ENCODE measurements at places on chromosomes 7 and 10.
A peak's percentile ranks its signal among the peaks of the same experiment; 100 is the strongest.

GRCh38 chr7:42460933-42461332 is 223.9 kb upstream of the GLI3 start:
- no peak for DNase-seq

GRCh38 chr7:22895140-22895827 is 72.6 kb upstream of the TOMM7 start:
- no peak for DNase-seq

DNA sequence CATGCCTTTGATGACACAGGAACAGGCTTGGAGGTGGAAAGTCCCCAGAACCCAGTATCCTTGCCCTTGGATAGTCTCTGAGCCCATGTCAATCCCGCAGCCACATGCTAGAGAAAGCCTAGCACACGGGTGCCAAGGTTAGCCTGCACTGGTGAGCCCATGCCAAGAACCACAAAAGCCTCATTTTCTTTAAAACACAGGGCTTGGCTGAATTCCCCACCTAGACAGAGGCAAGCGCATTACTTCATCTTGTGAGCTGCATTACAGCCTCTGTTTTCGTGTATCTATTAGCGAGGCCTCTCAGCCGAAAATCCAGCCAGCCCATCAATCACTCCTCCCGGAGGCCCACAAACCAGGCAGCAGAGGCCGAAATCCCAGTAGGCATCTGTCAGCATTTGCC is 314.9 kb upstream of the AUTS2 start:
- DNase-seq: no peak

GRCh38 chr7:32427769-32428291 is 62.4 kb downstream of the LSM5 start:
- DNase-seq: peak; percentile 67

DNA sequence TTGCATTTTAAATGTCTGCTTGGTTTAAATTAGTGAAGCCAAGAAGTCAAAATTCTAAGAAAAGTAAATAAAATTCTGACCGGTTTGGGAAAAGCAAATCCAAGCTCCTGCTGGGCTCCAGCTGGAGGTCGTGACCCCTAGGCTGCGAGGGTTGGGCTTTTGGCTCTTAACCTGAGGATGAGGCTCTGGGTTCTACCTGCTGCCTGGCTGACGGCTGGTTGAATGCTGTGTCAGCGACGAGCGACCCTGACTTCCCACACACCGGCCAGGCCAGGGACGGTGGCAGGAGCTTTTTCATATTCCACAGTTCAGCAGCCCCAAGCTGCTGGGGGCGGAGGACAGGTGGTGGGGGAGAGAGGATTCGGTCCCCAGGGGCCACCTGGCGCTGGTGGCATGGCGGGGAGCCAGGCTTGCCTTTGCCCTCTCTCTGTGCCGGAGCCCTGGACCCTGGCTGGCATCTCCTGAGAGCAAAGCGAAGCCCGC is 843 bp upstream of the PLPP4 start:
- no peak for DNase-seq

GRCh38 chr10:96921655-96922054 is 89.6 kb downstream of the LCOR start:
- no peak for DNase-seq

- DNase-seq: no peak
These were observed 78.5 kb downstream of the ZMIZ1 start for GRCh38 chr10:79147306-79147705.

DNA sequence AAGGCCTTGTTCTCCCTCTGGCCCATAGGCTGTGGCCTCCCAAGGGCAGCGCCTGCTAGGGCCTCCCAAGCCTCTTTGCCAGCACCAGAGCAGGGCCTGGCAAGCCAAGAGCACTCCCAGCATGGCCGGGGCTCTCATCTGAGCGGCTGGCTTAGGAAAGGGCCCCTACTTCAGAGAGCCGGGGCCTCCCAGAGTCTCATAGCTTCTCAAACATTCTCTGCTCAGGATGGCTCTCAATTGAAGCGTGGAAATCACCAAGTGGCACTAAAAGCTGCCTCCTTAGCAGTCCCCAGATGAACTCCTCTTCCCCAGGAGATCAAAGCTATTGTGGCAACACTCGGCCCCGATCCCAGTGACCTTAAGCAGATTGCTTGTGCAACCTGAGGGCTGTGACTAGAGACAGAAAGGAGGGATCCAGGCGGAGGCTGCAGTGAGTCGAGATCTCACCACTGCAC is 69.4 kb downstream of the FAM53B start:
- DNase-seq: no peak

GRCh38 chr7:137480401-137480800 is 136.9 kb upstream of the PTN start:
- DNase-seq: no peak

DNA sequence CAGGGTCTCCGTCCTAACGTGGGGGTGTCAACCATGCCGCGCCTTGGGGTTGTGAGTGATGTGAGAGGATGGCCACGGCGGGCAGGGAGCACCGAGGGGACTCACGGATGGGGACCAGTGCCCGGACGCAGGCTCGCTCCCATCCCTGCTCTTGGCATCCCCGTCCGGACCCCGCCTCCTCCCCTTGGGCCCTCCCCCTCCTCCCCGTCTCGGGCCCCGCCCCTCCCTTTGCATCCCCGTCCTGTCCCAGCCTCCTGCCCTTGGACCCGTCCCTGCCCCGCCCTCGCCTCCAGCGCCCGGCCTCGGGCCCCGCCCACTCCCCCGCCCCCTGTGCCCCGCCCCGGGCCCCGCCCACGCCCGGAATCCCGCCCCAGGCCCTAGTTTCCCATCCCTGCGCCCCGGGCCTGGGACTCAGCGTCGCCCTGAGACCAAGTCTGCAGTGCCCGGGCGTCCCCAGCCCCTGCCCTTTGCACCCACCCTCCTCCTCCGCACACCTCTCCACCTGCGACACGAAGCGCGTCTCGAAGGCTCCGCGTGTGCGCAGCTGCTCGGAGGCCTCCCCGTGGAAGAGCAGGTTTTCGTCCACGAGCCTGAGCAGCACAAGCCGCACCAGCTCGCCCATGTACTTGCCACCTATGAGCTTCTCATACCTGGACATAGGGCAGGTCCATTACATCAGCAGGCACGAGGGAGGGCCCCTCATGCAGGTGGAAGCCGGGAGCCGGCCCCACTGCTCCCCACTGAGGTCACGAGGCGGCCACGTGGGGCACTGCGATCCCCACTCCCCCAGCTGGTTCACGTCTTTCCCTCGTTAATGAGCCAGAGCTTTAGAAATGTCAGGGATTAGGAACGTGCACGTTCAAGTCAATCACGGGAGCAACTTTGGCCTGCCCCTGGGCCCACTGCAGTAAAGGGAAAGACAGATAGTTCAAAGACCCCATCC is 5.1 kb upstream of the MYL7 start:
- no peak for DNase-seq

- DNase-seq: no peak
These were observed 8.3 kb downstream of the TLL2 start for GRCh38 chr10:96505150-96506136.

GRCh38 chr7:128112781-128113221 is 81.6 kb upstream of the LRRC4 start:
- DNase-seq: no peak

GRCh38 chr7:149458235-149458634 is 2.6 kb downstream of the ZNF777 start:
- no peak for DNase-seq

- DNase-seq: no peak
These were observed 119.9 kb upstream of the DKK1 start for GRCh38 chr10:52194191-52194590.

- DNase-seq: no peak
These were observed 8.7 kb downstream of the WBP1L start for GRCh38 chr10:102752266-102752930.

- DNase-seq: no peak
These were observed 5.8 kb downstream of the ZNF212 start for GRCh38 chr7:149245244-149245643.

- no peak for DNase-seq
These were observed 164.8 kb upstream of the STEAP1 start for GRCh38 chr7:89989454-89989853.

- no peak for DNase-seq
These were observed 311.1 kb upstream of the ADARB2 start for GRCh38 chr10:2048337-2048973.

DNA sequence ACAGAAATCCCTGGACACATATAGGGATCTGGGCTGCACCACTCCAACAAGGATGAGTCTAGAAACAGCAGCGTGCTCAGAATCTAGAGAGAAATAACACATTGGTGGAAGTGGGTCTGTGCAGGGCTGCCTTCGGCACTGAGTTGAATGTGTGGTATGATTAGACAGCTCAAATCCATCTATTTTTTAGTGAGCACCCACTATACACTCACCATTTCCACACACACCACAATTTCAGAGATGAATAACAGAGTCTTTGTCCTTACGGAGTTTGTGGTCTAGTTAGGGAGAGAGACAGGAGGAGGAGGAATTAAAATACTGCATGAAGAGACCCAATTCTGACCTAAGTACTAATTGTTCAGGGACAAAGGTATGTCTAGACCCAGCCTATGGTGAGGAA is 44.2 kb downstream of the JAZF1 start:
- no peak for DNase-seq

DNA sequence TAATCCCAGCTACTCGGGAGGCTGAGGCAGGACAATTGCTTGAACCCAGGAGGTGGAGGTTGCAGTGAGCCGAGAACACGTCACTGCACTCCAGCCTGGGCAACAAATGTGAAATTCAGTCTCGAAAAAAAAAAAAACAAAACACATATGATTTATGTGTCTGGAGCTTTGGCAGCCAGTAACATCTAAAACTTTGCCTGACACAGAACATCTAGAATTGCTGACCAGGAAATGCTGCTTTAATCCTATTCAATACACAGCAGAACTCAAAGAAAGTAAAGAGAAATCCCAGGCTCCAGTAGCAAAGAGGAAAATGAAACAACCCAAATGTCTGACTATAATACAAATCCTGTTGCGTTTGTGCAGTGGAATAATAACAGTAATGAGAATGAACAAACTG is 4.5 kb upstream of the CCDC6 start:
- no peak for DNase-seq

GRCh38 chr7:8360564-8361153 is 72.8 kb upstream of the NXPH1 start:
- no peak for DNase-seq

- no peak for DNase-seq
These were observed 15.4 kb downstream of the AQP1 start for GRCh38 chr7:30927040-30927439.

GRCh38 chr10:124742413-124743190 is 1.6 kb downstream of the FAM53B start:
- DNase-seq: no peak

DNA sequence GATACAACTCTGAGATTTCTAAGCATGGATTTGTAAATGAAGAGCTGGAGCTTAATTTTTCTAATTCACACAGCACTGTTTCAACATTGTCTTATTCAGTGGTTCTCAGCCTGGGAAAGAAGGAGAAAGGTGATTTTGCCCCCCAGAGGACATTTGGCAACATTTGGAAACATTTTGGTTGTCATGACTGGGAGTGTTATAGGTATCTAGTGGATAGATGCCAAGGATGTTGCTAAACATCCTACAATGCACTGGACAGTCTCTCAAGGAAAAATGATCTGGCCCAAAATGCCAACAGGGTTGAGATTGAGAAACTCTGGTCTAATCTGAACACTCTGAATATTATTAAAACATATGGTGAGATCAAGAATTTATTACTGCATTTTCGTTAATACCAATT is 3.8 kb upstream of the CAV2 start:
- DNase-seq: no peak

- DNase-seq: peak; percentile 30
These were observed 145.3 kb upstream of the PRSS1 start for GRCh38 chr7:142603870-142604448.

DNA sequence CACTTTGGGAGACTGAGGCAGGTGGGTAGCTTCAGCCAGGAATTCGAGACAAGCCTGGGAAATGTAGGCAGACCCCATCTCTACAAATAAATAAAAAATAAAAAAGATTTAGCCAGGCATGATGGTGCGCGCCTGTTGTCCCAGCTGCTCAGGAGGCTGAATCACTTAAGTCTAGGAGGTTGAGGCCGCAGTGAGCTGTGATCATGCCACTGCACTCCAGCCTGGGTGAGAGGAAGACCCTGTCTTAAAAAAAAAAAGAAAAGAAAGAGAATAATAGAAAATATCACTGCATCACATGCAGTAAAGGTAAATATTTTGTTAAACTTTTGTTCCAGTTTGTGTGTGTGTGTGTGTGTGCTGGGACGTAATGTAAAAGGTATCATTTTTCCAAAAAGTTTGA is 3.0 kb downstream of the STRIP2 start:
- no peak for DNase-seq

DNA sequence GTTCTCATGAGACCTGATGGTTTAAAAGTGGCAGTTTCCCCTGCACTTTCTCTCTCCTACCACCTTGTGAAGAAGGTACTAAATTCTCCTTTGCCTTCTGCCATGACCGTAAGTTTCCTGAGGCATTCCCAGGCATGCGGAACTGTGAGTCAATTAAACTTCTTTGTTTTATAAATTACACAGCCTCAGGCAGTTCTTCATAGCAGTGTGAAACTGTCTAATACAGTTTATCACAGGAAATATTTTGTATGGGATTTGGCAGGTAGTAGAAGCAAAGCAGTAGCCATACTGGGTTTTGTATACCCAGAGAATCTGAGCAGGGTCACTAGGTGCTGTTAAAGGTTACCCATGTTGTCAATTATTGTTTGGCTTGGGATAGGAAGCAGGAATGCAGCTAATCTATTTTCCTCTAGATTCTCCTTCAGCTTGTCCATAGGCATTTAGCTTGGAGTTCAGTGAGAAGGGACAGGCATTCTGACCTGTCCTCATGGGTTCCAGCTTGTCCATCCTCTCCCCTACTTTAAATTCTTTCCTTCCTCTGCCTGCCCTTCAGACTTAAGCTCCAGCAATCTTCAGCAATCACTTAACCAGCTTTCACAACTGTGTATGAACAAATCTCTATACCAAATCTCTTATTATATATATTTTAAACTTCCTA is 186.7 kb downstream of the PCLO start:
- no peak for DNase-seq

- DNase-seq: no peak
These were observed 154.7 kb downstream of the PON1 start for GRCh38 chr7:95169678-95170077.

- DNase-seq: no peak
These were observed 168.0 kb upstream of the PRKCQ start for GRCh38 chr10:6748029-6748428.

DNA sequence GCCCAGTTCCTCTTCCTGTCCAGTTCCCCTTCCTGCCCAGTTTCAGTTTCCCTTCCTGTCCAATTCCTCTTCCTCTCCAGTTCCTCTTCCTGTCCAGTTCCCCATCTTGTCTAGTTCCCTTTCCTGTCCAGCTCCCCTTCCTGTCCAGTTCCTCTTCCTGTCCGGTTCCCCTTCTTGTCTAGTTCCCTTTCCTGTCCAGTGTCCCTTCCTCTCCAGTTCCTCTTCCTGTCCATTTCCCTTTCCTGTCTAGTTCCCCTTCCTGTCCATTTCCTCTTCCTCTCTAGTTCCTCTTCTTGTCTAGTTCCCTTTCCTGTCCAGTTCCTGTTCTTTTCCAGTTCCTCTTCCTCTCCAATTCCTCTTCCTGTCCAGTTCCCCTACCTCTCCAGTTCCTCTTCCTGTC is 68.1 kb upstream of the ADCY1 start:
- DNase-seq: no peak
